ENCODE measurements at places on chromosomes 5 and 9.
A peak's percentile ranks its signal among the peaks of the same experiment; 100 is the strongest.

- DNase-seq: no peak
Observed at GRCh38 chr9:93126825-93127368, 7.2 kb downstream of the NINJ1 start.

DNA sequence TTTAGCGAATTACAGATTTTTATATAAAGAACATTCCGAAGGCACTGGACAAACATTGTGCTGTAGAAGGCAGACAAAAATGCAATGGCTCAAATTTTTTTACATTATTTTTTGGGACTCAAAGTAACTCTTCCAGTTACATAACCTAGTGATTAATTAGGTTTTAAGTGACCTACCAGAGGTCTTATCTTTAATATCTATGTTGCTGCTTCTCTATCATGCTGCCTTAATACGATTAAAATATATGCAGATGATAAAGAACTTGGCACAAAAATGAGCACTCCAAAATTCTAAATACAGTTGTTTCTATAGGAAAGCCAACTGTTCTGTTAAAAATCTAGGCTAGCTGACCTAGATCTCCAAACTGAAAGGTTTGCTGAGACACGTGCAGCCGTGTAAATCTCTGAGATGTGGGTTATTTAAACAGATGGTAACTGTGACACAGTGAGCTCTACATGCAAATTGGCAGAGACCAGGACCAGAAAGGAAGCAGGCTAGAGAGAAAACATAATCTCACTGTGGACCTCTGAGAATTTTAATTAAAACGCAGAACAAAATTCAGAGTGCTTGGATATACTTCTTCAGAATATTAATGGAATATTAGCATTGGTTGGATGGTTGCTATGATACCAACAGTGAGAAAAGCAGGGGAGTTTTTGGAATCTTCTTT, 56.2 kb downstream of the CAMK4 start:
- DNase-seq: no peak

- DNase-seq: no peak
Observed at GRCh38 chr5:1911773-1912235, 29.1 kb upstream of the IRX4 start.

DNA sequence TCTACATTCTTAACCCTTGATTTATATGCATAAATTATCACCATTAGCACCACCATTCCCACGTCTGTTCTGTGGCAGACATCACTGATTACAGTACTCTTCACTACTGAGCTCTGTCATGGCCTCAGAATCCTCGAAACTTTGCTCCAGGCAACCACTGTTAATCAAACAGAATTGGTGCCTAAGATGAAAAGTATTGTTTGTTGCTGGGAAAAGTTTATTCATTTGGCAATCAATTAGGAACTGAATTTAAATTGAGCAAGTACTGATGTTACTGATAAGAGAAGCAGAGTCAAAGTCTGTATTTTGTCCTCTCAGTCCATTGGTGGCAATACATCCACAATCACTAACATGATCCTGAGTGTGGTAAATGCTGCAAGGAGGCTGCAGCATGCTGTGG, 12.8 kb downstream of the SLC1A1 start:
- no peak for DNase-seq

GRCh38 chr5:122775550-122776542, 966 bp downstream of the SNX2 start:
- DNase-seq: peak; percentile 30
